ENCODE measurements at places on chromosomes 13 and 19. TPM values are rescaled to one million over a fixed set of nuclear protein-coding genes. Genes with fewer than 3 reads are reported as not detected.

PRDX2 gene
- total RNA-seq: 554 TPM

PTGIR gene
- not detected for total RNA-seq

TRIP10 gene
- 48.2 TPM for total RNA-seq

DNA sequence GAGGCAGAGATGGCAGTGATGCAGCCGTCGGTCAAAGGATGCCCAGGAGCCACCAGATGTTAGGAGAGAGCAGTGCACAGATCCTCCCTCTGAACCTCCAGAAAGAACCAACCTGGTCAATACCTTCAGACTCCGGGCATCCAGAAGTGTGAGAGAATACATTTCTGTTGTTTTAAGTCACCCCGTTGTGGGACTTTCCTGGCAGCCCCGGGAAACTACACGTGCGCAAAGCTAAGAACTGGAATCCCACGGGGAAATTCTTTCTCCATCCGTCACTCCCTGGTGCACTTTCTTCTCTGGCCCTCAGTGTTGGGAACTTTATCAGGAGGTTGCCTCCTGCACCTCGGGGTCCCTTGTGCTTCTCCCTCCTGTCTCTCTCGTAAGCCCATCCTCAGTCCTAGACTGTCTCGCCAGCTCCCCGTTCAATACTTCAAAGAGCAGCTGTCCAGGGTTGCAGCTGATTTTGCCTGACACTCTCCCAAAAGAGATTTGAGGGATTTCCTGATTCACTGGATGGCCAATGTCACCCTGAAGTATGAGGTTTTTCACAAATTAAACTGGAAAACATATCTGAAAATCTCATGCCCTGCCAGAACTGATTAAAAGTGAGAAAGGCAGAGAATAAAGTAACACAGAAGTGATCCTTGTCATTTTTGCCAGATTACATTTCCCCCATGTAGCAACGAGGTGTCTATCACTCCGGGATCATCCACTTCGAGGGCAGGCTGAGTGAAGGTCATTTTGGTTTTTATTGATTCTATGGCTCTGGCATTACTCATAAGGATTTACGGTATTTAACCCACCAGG, 136.8 kb downstream of the DCT start:
- H3K27ac ChIP-seq: no peak overlapping the region
- H3K4me3 ChIP-seq: no peak overlapping the region
- H3K36me3 ChIP-seq: peaks cover 2% of the 10 kb centered on the region
- no peak for DNase-seq

DNA sequence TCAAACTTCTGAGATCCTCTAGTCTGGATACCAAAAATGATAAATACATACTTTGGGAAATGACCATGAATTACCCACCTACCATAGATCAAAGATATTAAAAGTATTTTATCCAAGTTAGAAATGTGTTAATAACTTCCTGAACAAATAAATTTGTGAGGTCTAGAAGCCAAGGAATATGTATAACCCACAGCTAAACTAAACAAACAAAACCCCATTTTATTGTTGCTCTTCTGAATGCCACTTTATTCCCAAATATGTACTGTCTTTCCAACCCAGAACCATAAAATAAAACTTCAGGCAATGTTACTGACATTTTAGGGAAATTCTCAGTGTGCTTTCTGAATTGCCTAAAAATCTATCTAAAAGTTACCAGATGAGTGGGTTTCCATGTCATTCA, 35.1 kb downstream of the UBL3 start:
- DNase-seq: no peak
- peaks cover 30% of the 10 kb centered on the region for H3K4me1 ChIP-seq
- H3K36me3 ChIP-seq: no peaks in the 10 kb centered on the region
- no peak overlapping the region for H3K4me3 ChIP-seq
- no peak overlapping the region for H3K27ac ChIP-seq
- no peaks in the 10 kb centered on the region for H3K27me3 ChIP-seq

GRCh38 chr13:26697069-26697955, 63.3 kb downstream of the GPR12 start:
- peaks cover 35% of the 10 kb centered on the region for H3K4me1 ChIP-seq
- peaks cover 17% of the 10 kb centered on the region for H3K36me3 ChIP-seq

Measured in progenitor cell of endocrine pancreas (in vitro differentiated cells).